Left ventricle myocardium inferior (tissue), 1 donor: ENCODE measurements at places on chromosomes 3 and 15. TPM values are rescaled to one million over a fixed set of nuclear protein-coding genes. Genes with fewer than 3 reads are reported as not detected.

The DUOXA2 gene
- total RNA-seq = not detected

DNA sequence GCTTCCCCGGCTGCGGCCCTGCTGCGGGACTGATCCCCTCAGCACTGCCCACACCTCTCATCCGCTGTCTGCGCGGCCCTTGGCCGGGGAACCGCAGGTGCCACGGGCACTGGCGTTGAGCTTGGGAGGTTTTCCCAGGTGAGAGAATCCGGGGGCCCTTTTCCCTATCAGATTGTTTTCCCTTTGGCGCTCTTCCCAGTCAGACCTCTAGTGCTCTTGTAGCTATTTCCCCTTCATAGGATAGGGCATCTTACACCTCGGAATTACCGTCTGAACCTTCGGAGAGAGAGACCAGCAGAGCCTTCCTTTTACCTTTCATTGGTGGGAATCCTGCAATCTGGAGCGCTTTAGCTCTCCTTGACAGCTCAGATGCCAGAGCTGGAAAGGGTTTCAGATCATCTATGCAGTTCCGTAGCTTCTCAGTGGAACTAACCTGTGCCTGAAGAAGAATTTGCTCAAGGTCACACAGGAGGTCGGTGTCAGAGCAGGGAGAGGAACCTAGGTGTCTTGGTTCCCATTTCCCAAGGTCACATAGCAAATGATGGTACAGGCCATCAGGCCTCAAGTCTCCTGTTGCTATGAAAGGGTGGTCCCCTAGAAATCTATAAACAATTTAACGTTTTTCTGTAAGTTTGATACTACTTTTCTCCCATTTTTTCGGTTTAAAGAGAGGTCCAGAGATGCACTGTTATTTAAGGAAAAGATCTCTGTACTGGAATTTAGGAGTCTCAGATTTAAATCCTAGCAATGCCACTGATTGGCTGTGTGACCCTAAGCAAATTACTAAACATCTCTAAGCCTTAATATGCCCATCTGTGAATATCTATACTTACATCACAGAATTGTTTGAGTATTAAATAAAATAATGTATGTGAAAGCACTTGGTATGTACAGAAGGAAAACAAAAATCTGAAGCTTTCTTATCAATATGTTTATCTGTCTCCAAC, 916 bp downstream of the IDH3A start:
- no peak for DNase-seq

The GAP43 gene
- total RNA-seq = 1.2 TPM

The GORASP1 gene
- 54.0 TPM for total RNA-seq

The ISL2 gene
- not detected for total RNA-seq

DNA sequence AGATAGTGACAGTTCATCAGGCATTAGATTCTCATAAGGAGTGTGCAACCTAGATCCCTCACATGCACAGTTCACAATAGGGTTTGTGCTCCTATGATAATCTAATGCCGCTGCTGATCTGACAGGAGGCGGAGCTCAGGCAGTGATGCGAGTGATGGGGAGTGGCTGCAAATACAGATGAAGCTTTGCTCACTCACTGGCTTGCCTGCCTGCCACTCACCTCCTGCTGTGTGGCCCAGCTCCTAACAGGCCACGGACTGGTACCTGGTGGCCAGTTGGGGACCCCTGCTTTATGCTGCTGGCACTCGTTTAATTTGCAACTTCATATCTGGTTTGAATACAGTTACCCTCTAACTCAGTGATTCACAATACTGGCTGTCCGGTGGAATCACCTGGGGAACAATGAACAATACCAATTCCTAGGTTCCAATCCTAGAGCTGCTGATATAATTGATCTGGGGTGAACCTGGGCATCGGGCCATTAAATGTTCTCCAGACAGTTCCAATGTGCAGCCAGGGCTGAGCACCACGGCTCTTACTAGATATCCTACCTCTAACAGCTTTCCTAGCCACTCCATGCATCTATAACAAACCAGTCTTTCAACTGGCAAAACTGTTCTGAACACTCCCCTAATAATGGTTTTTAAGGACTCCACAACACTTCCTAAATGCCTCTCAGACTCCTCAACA, 131.4 kb downstream of the ATP1B3 start:
- no peak for DNase-seq

- DNase-seq = no peak
Observed at GRCh38 chr15:94412979-94413746, 181.8 kb downstream of the MCTP2 start.

GRCh38 chr15:73081321-73081958, 29.2 kb downstream of the NEO1 start:
- no peak for DNase-seq

- no peak for DNase-seq
Observed at GRCh38 chr3:36512555-36512954, 132.3 kb downstream of the STAC start.

- no peak for DNase-seq
Observed at GRCh38 chr15:74034206-74034755, 39.8 kb downstream of the PML start.

The BFSP2 gene
- total RNA-seq = not detected

GRCh38 chr3:36876181-36876936, 68.5 kb downstream of the TRANK1 start:
- no peak for DNase-seq

DNA sequence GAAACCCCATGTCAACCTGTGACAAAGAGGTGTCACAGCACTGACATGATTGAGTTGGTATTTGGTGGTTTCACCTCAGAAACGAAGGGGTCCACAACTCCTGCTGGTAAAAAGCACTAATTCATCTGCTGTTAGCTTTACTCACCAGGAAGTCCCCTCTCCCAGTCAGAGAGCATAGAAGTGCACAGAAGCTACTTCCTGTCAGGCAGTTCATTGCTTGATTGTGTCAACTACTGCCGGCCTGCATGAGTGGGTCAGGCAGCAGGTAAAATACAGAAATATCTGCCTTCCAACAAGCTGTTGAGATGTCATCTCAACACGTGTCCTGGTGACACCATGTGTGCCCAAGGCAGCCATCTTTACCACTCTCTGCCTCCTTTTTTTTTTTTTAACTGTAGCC, 596.6 kb upstream of the NR2F2 start:
- DNase-seq = no peak

- no peak for DNase-seq
Observed at GRCh38 chr15:55260562-55261131, 29.0 kb downstream of the RAB27A start.

DNA sequence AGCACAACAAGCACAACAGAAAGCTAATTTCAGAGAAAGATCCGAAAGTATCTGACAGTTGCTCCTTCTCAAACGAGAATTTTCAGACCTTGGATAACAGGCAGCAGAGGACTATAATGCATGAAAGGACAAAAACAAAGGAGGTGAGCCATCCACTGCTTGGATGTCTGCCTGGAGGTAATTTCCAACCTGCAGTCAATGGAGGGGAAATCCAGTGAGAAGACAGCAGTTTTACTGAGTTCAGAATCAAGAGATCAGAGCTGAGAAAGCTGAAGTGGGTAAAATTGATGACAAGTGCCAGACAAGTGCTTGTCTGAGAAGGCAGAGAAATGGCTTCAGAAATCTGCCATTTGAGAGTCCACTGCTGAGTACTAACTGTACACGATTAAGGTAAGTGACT, 22.1 kb downstream of the UBE3A start:
- no peak for DNase-seq

DNA sequence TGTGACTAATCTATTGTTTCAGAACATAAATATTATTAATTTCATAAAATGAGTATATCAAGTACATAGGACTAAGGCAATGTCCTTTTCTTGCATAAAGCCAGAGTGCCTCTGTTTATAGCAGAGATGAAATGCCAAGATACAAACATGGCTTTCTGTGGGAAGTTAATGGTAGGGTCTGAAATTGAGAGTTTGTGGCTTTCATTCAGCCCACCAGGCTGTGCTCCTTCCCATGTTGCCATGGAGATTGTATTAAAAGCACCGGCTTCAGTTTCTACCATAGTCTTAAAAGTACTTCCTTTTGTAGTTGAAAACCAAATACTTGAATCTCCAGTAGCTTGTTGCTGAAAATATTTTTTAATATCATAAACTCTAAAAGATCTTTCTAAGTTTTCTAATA, 114.0 kb downstream of the LRRC28 start:
- no peak for DNase-seq

DNA sequence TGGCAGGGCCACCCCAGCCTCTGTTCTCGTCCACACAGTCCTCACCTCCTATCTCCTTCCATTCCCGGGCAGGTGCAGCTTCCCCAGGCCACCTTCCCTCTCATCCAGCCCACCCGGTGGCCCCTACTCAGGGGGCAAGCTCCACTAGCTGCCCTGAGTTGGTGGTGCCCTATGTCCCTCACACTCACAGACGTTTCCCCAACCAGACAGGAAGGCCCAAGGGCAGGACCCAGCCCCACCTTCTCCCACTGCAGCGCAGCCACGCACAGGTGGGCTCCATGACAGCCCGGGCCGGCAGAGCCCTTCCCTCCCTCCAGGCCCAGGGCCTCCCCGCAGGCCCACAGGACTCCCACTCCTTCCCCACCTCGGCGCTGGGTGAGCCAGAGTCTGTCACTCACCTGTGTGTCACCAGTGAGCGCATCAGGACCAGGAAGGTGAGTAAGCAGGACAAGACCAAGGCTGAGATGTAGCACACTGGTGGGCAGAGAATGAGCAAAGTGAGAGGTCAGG, 11.1 kb downstream of the ISLR start:
- peak; percentile 10 for DNase-seq

GRCh38 chr3:133937756-133938601, 42.3 kb upstream of the RAB6B start:
- DNase-seq = no peak

- DNase-seq = no peak
Observed at GRCh38 chr3:183148056-183148455, 14.5 kb downstream of the LAMP3 start.

The APOD gene
- 92.5 TPM for total RNA-seq

DNA sequence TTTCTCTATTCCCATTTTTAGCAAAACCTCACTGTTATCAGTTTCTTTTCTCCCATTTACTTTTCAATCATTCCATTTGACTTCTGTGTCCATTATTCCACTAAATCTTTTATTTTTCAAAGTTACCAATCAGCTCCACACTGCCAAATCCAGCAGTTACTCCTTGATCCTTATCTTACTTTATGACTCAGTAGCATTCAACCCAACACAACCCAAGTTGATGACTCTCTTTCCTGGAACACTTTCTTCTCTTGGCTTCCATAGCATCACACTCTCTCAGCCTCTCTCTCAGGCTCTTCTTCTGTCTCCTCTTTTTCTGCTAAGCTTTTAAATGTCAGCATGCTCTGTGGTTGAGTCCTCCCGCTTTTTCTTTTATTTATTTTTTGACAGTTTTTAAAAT, 36.3 kb downstream of the RASGRP1 start:
- DNase-seq = no peak

The DUT gene
- total RNA-seq = 78.5 TPM

GRCh38 chr3:179768080-179768479, 115.2 kb downstream of the USP13 start:
- no peak for DNase-seq

The SAMMSON gene
- not detected for total RNA-seq

- no peak for DNase-seq
Observed at GRCh38 chr3:129254536-129255230, 5.3 kb downstream of the COPG1 start.

GRCh38 chr3:58874795-58875194, 175.0 kb downstream of the CFAP20DC start:
- no peak for DNase-seq

The CD200R1 gene
- total RNA-seq = 0.82 TPM

GRCh38 chr3:149424918-149425317, 47.5 kb upstream of the TM4SF1 start:
- no peak for DNase-seq

GRCh38 chr3:170751899-170752293, 118.1 kb downstream of the RPL22L1 start:
- DNase-seq = no peak

- DNase-seq = peak; percentile 25
Observed at GRCh38 chr15:55267401-55268175, 22.0 kb downstream of the RAB27A start.

DNA sequence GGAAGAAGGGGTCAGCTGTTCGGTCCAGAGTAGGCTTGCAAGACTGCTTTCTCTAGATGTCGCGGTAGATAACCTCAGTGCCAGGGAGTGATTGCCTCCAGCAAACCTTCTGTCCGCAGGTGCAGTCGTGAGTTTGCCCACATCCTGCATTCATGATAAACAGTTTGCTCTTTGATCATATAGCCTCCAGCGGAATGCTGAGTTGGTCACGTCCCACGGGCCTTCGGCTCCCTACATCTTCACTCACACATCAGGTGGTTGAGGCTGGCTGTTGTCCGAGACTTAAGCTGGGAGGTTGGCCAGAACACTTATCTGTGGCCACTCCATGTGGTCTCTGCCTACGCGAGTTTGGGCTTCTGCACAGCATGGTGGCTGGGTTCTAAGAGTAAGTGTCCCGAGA, 62.1 kb upstream of the NR2C2 start:
- DNase-seq = no peak

GRCh38 chr3:55526332-55527030, 39.4 kb upstream of the WNT5A start:
- no peak for DNase-seq

DNA sequence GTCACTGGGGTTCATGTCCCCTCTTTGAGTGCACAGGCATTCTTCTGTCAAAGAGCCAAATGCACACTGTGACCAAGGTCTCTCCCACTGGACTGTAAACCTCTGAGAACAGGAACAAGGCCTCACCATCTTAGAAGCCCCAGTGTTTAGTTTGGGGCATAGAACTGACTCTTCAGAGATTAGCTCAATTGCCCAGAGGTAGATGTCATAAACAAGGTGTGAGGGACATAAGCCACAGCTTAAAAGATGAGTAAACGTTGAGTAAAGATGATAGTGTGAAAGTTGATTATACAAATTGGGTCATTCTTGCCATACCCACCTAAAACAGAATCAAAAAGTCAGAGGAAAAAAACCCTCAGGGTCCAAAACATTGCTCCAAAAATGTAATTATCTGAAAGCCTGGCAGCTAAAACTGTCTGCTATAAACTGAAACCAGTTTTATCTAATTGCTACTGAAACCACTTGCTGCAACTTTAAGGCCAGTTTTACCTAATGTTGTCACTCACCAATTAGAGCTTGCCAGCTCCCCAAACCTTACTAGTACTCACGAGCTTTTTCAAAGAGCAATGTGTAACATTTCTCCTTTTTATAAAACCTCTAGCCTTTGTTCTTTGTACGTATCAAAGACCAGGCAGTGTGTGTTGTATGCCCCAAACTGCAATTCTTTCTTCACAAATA, 415.2 kb downstream of the RAP2B start:
- no peak for DNase-seq

- no peak for DNase-seq
Observed at GRCh38 chr15:45573961-45574629, 13.1 kb upstream of the BLOC1S6 start.
